ENCODE measurements at places on chromosomes 7 and 10.

DNA sequence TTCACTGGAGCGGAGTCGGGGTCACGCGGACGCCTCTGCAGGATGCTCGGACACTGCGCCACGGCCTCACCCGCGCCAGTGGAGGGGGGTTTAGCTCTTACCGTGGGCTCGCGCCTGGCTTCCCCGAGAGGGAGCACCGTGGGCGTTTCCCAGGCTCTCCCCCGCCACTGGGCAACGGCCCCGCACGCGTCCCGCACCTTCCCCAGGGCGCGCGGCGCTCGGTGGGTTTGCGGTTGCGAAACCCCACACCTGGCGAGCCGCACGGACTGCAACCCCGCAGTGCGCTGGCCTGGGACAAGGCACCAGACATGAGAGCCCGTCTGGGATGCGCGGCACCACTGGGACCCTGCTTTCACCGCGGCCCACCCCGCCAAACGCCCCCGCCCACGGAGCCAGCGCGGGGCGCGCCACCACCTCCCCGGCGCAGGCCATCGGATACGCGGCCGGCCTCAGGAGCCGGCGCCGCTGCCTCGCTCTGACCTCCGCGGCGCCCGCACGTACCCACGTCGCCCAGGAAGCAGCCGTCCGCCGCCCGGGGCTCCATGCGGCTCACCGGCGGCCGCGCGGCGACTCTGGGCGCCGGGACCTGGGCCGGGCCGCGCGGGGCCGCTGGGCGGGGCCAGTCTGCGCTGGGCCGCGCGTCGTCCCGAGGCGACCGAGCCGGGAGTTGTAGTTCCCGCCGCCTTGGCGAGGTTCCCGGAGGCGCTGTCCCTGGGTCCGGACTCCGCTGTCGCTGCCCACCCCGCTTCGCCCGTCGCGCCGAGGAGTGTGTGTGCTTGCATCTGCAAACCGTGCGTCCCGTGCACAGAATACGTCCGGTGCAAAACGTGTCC lies at the start of gene ASB13:
Gene ASB13, minus strand, starts transcription at position 588 of the 833 bp plus-strand sequence. Its CDS starts 44 bp downstream, at position 544.
- DNase-seq = no peak

GRCh38 chr10:38007991-38008390 lies 2.5 kb upstream of the ZNF33A start:
- DNase-seq = no peak

- peak; percentile 64 for DNase-seq
These were observed 45.3 kb upstream of the EN2 start for GRCh38 chr7:155412416-155413253.

DNA sequence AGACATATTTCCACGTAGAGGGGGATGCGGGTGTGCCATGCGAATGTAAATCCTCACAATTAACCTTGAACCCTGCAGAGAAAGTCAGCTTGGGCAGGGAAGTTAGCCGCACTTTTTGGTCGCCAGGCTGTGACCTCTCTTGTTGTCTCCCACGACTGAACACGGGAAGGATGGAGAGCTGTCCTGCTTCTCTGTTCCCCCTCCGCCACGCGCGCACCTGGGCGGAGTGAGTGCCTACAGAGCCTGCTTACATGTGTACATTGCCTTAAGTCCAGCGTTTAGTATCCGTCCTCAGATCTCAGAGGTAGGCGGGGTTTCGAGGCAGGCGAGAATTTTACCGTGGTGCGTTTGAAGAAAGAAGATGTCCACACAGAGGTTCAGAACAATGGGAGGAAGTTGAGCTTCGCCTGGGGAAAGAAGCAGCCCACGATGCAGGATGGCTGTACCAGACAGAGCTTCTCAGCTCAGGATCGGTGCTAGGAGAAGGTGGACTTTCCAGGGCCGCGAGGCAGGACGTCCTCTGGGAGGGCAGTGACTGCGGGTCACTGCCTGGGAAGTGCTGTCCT lies 482 bp upstream of the ERCC6 start:
- DNase-seq = no peak

DNA sequence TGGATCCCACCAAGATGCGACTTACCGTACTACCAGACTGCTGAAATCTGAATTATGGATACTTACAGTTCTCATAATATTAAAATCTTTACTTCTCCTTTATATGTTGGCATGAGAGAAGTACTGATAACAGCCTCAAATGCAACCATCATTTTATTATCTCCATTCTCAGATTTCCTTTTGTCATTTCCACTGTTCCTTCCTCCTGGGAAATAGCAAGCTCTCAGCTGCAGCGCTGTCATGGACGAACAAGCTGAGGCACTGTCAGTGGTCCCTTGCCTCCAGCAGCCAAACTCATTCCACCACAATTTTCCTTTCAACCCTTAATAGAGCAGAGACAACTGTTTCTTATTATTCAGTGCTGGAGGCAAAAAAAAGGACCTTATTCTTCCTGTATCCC lies 478.4 kb downstream of the ARL4A start:
- DNase-seq = no peak

DNA sequence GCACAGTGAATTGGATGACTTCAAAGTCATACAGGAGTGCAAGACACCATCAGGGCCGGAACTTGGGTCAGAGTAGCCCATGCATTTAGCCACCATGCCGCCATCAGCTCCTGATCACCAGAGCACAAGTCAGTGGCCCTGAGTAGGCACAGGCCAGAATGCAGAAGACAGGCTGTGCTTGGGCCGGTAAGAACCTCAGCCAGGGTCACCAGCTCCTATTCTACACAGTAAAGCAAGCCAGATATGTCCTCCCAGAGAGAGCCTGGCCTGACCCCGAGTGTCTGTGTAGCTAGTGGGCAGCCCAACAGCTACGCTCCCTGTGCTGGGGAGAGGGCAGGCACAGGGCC lies 44.5 kb upstream of the COL13A1 start:
- no peak for DNase-seq

Measured in GM18507 (cell line).